ENCODE measurements at places on chromosomes 6 and 20. TPM values are rescaled to one million over a fixed set of nuclear protein-coding genes. Genes with fewer than 3 reads are reported as not detected.

Gene RHAG
- not detected for total RNA-seq

Gene LGSN
- not detected for total RNA-seq

- DNase-seq, result no peak
Measured at GRCh38 chr20:58471193-58472164, 43.7 kb downstream of the APCDD1L start.

DNA sequence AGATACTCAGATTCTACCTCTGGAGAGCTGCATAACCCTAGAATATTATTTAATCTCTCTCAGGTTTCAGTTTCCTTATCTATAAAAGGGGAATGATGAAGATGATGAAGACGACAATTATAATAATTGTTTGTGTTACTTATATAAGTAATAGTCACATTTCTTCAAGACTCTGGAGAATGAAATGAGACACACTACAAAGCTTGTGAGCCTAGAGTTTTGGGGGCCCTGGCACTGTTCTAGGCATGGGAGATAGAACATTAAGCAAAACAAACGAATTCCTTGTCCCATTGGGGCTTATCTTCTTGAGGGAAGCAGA is 5.4 kb upstream of the ZNF217 start:
- DNase-seq, result no peak

GRCh38 chr6:5108536-5109150 is 23.5 kb downstream of the PPP1R3G start:
- DNase-seq, result no peak

DNA sequence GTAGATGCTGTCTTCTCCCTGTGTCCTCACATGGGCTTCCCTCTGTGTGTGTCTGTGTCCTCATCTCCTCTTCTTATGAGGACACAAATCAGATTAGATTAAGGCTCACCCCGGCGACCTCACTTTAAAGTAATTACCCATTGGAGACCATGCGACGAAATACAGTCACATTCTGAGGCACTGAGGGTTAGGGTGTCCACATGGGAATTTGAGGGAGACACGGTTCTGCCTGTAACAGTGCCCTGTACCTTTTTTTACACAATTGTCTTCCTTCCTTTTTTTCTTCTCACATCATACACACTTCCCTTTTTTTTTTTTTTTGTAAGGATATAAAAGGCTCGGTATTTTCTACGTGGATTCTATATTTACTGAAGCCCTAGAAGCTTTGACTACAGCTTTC is 48.9 kb downstream of the DEK start:
- no peak for DNase-seq

DNA sequence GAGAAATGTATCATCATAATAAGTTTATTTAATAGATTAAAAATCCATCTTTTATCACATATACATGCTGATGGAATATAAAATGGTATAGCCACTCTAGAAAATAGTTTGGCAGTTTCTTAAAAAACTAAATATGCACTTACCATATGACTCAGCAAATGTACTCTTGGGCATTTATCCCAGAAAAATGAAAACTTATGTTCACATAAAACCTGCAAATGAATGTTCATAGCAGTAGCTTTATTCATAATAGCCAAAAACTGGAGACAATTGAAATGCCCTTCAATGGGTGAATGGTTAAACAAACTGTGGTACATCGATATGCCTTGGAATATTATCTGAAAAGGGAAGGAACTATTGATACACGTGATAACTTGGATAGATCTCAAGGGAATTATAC is 6.4 kb upstream of the NCOA7 start:
- no peak for DNase-seq

- no peak for DNase-seq
Measured at GRCh38 chr20:23915844-23916243, 36.3 kb upstream of the CST5 start.
